ENCODE measurements at places on chromosomes 4 and X. TPM values are rescaled to one million over a fixed set of nuclear protein-coding genes. Genes with fewer than 3 reads are reported as not detected.

The HS6ST2 gene
- not detected for total RNA-seq

The ANXA3 gene
- total RNA-seq: 6.4 TPM

The TENM3 gene
- 0.02 TPM for total RNA-seq

The FAM9C gene
- not detected for total RNA-seq

The SH3RF1 gene
- total RNA-seq: 0.16 TPM

The SPACA5 gene
- total RNA-seq: not detected

The ZFP92 gene
- 3.3 TPM for total RNA-seq

The ADH1C gene
- 0.40 TPM for total RNA-seq

The AVPR2 gene
- not detected for total RNA-seq

The NLGN4X gene
- total RNA-seq: 0.07 TPM

The MPC1L gene
- not detected for total RNA-seq

The CTAG2 gene
- 36.0 TPM for total RNA-seq

The TKTL2 gene
- 0.07 TPM for total RNA-seq

The CCDC160 gene
- total RNA-seq: not detected

The PABPC5 gene
- not detected for total RNA-seq

The FABP2 gene
- total RNA-seq: not detected

The SPP1 gene
- 0.64 TPM for total RNA-seq

The GPRASP1 gene
- 0.29 TPM for total RNA-seq

The CSN3 gene
- total RNA-seq: not detected

The ENOX2 gene
- 17.5 TPM for total RNA-seq

The AFM gene
- 0.07 TPM for total RNA-seq

The FAM114A1 gene
- 6.6 TPM for total RNA-seq

The KIAA1210 gene
- total RNA-seq: not detected

The VSIG4 gene
- 0.49 TPM for total RNA-seq

The CCNG2 gene
- 5.8 TPM for total RNA-seq

The CTAG1A gene
- not detected for total RNA-seq

The SLITRK4 gene
- total RNA-seq: not detected

Data from K562 (cell line).